ENCODE measurements at places on chromosomes 1 and 21.

GRCh38 chr1:150021191-150021694, 10.7 kb upstream of the OTUD7B start:
- DNase-seq: no peak

- no peak for DNase-seq
Observed at GRCh38 chr1:65832296-65832695, 39.6 kb downstream of the PDE4B start.

DNA sequence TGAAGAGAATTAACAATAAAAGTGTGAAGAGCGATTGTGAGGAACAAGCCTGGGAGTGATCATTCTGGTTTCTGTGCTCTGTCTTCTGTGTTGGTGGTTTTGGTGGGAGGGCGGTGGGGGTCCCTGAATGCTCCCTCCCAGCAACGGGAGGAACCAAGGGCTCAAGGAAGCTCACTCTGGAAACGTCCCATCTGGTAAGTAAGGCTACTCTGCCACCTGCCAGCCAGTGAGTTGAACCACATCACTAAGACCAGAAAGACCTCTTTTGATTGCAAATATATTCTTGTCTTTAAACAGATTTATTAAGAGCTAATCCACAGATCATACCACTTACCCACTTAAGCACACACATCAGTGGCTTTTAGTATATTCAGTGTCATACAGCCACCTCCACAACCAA, 125.0 kb downstream of the PRDM2 start:
- DNase-seq: no peak

GRCh38 chr1:175494011-175494554, 249.3 kb downstream of the TNR start:
- DNase-seq: no peak

DNA sequence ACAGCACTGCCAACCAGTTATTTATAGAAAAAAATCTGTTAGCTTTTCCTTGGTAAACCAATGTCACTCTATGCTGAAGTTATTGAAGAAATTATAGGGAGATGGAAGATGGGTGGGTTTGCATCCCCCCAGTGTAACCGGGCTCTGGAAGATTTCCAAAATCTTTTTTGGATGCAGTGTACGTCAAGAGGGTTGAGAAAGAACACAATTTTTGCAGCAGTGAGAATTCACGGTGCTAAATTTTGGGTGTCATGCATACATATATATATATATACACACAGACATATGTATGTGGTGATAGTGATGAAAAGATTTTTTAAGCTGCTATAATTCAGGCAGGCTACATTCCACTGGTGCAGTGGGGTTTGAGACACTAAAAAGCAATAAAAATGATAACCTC, 91.4 kb upstream of the MAGI3 start:
- no peak for DNase-seq

DNA sequence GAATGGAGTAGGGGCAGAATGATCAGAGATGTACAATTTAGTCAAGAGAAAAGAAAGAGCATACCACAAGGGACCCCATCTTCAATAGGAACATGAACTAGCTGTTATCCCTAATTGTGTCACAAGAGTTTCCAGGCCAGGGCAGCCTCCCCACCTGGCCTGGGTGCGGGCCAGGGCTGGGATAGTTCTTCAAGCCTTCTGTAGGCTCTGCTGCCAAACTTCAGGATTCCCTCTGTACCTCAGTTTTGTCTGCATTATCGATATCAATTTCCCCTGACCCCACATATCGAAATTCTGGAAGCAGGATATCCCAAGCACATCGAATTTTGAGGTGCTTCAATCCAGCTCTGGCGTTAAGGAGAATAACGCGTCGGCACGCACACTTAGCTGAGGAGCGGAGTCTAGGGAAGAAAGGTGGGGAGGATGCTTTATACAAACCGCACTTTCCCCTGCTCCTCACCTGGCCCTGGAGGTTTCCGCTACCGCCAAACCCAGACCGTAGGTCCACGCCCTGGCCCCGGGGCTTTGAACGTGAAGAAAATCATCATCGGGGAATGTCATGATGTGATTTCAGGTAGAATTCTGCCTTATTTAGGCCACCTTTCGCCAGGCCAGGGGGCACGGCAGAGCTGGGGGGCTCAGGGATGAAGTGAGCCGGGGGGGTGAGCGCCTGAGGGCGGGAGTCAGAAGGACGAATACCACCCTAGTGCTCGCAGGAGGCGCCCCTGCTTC, 7.4 kb downstream of the HLX start:
- DNase-seq: no peak

- peak; percentile 24 for DNase-seq
Observed at GRCh38 chr1:26787381-26787705, 407 bp upstream of the PIGV start.

- DNase-seq: peak; percentile 46
Observed at GRCh38 chr1:53112271-53112774, 30.1 kb downstream of the SLC1A7 start.

DNA sequence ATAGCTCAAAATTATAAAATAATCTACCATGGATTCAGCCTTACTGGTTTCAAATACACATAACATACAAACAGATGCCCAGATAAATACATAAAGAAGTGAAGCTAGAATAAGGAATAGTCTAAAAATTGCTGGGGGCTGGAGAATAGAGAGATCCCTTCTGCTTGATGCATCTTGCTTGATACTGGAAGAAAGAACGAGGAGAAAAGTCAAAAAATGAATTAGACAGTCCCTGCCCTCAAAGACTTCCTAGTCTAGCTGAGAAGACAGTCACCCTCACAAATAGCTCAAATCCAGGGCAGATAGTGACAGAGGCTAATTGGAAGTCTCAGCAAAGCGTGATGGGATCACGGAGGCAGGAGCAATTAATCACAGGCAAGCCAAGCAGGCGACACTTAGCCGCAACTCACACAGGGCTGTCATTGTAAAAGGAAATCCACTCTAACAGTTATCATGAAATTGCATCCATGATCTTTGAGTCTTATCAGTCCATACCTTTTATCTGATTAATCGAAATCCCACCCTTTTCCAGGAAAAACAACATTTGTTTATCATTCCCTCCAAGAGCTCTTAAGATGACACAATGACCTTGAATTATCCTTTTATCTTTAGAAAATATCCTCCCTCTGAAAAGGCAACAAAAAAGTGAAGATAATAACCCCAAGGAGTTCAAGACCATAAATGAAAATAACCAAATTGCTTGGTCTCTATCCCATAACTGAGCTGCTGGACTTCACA, 59.7 kb upstream of the TIAM1 start:
- DNase-seq: no peak
